ENCODE measurements at places on chromosomes 12 and 14.
A peak's percentile ranks its signal among the peaks of the same experiment; 100 is the strongest.

DNA sequence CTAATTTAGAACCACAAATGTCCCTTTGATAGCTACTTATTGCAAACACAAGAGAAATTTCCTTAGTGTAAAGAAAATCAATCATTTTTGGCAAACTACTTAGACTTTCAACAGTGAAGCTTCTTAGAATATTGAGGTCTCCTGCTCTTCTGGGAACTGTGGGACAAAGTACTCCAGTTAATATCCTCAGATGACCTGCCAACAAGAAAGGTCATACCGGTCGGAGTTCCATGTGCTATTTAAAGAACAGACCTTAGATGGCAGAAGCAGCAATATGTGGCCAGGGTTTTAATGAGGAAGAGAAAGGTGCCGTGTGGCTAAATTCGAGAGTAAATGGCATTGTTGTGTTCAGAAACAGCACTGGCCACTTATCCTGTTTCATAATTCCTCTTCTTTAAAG lies 114.7 kb upstream of the AMIGO2 start:
- no peaks in the 10 kb centered on the region for H3K27me3 ChIP-seq
- H3K27ac ChIP-seq, result no peak overlapping the region
- DNase-seq, result no peak

- H3K27me3 ChIP-seq, result no peaks in the 10 kb centered on the region
- H3K4me1 ChIP-seq, result no peaks in the 10 kb centered on the region
- DNase-seq, result no peak
- H3K4me3 ChIP-seq, result no peak overlapping the region
- no peak overlapping the region for H3K27ac ChIP-seq
Observed at GRCh38 chr14:91154851-91155625, 41.2 kb downstream of the DGLUCY start.

GRCh38 chr14:98070536-98070935 lies 1201.5 kb downstream of the BCL11B start:
- no peak overlapping the region for H3K4me3 ChIP-seq
- peaks cover 3% of the 10 kb centered on the region for H3K36me3 ChIP-seq

GRCh38 chr12:108129017-108129812 lies at the start of gene WSCD2:
WSCD2 (plus strand) TSS chr12:108129288; CDS start chr12:108195833, 66,545 bp downstream.
- H3K27me3 ChIP-seq, result peaks cover 28% of the 10 kb centered on the region
- no peaks in the 10 kb centered on the region for H3K36me3 ChIP-seq
- no peak within 1 kb of the TSS for H3K27ac ChIP-seq
- peak; percentile 90 for DNase-seq
- peak within 1 kb of the TSS; percentile 69 for H3K4me3 ChIP-seq

DNA sequence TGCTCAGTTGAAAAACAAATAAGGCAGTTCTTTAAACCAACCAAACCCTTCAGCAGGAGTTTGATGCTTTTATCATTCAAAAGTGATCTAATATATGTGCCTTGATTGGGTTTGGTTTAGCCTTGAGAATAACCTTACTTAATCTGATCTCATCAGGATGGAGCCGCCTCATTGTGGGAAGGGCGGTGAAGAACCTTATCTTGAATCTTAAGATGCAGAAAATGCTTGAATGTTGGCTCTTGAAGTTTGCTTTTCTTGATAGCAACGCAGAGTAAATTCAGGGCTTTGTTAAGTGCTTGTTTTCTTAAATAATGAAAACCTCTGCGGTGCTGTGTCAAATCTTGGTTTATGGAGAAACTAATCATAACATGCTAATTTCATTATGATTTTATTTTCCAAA lies 138.2 kb downstream of the MON2 start:
- no peaks in the 10 kb centered on the region for H3K27me3 ChIP-seq
- H3K27ac ChIP-seq, result no peak overlapping the region
- H3K36me3 ChIP-seq, result no peaks in the 10 kb centered on the region
- peak overlapping the region; percentile 87 for H3K4me3 ChIP-seq
- DNase-seq, result no peak

GRCh38 chr14:99190696-99191394 lies 81.2 kb downstream of the BCL11B start:
- H3K27me3 ChIP-seq, result no peaks in the 10 kb centered on the region
- no peaks in the 10 kb centered on the region for H3K36me3 ChIP-seq
- no peak overlapping the region for H3K27ac ChIP-seq
- DNase-seq, result no peak
- no peak overlapping the region for H3K4me3 ChIP-seq
- peaks cover 60% of the 10 kb centered on the region for H3K4me1 ChIP-seq

- no peak overlapping the region for H3K4me3 ChIP-seq
- H3K27me3 ChIP-seq, result no peaks in the 10 kb centered on the region
- no peaks in the 10 kb centered on the region for H3K36me3 ChIP-seq
- no peak for DNase-seq
- no peaks in the 10 kb centered on the region for H3K4me1 ChIP-seq
Observed at GRCh38 chr14:83291714-83292113, 1758.1 kb upstream of the SEL1L start.

- H3K36me3 ChIP-seq, result peaks cover 13% of the 10 kb centered on the region
- H3K4me1 ChIP-seq, result peaks cover 7% of the 10 kb centered on the region
- H3K27me3 ChIP-seq, result no peaks in the 10 kb centered on the region
- peak overlapping the region; percentile 83 for H3K27ac ChIP-seq
- no peak for DNase-seq
Observed at GRCh38 chr14:33332497-33332896, 393.8 kb downstream of the NPAS3 start.

GRCh38 chr12:116621194-116621593 lies 62.0 kb downstream of the MAP1LC3B2 start:
- peaks cover 15% of the 10 kb centered on the region for H3K36me3 ChIP-seq
- H3K27me3 ChIP-seq, result peaks cover 3% of the 10 kb centered on the region
- H3K4me3 ChIP-seq, result no peak overlapping the region
- no peak overlapping the region for H3K27ac ChIP-seq

DNA sequence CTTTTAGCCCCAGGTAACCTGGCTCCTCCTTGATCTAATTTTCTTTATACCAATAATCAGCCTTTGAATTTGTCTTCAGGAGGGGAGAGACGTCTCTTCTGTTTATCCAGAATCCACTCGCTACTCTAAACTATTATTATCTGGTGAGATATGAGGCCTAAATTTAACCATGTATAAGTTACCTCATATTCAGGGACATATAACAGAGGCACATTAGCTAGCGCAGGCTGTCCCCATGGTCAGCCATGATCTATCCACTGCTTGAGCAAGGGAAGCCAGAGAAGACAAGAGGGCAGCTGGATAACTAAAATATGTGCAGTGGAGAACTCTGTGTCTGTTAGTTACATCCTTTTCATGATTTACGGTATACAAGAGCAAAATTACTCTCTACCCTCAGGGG lies 481.0 kb downstream of the RAD51B start:
- H3K27ac ChIP-seq, result no peak overlapping the region
- peaks cover 38% of the 10 kb centered on the region for H3K36me3 ChIP-seq
- H3K4me3 ChIP-seq, result no peak overlapping the region
- no peak for DNase-seq

- no peak overlapping the region for H3K27ac ChIP-seq
- no peaks in the 10 kb centered on the region for H3K36me3 ChIP-seq
- no peak for DNase-seq
- H3K4me3 ChIP-seq, result no peak overlapping the region
- peaks cover 13% of the 10 kb centered on the region for H3K4me1 ChIP-seq
Observed at GRCh38 chr12:115439008-115439601, 755.1 kb upstream of the TBX3 start.

DNA sequence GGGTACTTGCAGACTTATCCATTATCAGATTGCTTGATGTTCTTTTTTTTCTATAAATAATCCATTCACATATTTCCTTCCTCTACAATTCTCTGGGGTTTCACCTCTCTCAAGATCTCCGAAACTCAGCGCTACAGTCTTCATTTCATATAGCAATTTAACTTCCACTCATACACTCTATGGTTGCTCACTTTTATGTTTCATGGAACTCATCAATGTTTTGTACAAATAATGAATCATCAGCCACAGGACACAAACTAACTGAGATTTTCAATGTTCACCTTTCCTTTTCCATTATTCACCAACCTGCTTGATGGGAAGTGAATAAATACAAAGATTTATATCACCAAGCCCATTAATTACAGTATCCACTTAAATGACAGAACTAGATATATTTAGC lies 534.7 kb downstream of the LRFN5 start:
- no peak overlapping the region for H3K27ac ChIP-seq
- H3K27me3 ChIP-seq, result no peaks in the 10 kb centered on the region
- H3K4me3 ChIP-seq, result no peak overlapping the region
- no peaks in the 10 kb centered on the region for H3K4me1 ChIP-seq

DNA sequence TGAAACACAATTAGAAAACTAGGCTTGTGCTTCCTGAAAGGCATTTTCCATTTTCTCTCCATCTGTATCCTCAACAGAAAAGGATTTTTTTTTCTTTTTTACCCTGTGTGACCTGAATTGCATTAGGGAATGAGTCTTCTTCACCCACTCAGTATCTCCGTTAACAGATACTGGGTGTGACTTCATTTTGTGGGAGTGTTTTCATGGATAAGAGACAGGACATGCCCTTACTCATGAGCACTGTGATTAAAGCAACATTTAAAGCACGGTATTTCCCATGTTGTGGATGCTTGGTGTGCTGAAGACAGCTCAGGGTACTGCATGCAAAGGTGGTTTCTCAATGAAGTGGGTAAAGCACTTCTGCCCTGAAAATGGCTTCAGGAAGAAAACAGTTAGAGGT lies 1397.3 kb upstream of the TMEM132C start:
- no peak for DNase-seq
- H3K4me3 ChIP-seq, result no peak overlapping the region
- H3K27ac ChIP-seq, result no peak overlapping the region
- H3K4me1 ChIP-seq, result no peaks in the 10 kb centered on the region
- H3K27me3 ChIP-seq, result peaks cover 9% of the 10 kb centered on the region

GRCh38 chr14:76904740-76905569 lies 78.7 kb downstream of the LRRC74A start:
- H3K27me3 ChIP-seq, result no peaks in the 10 kb centered on the region
- H3K4me1 ChIP-seq, result peaks cover 8% of the 10 kb centered on the region
- DNase-seq, result no peak
- 0 out of 2 replicates have a peak, but pooled peaks cover 3% of the 10 kb centered on the region for H3K36me3 ChIP-seq

GRCh38 chr14:71180397-71180796 lies 273.1 kb downstream of the PCNX1 start:
- H3K36me3 ChIP-seq, result no peaks in the 10 kb centered on the region
- DNase-seq, result no peak
- peaks cover 11% of the 10 kb centered on the region for H3K4me1 ChIP-seq
- no peaks in the 10 kb centered on the region for H3K27me3 ChIP-seq
- no peak overlapping the region for H3K27ac ChIP-seq

DNA sequence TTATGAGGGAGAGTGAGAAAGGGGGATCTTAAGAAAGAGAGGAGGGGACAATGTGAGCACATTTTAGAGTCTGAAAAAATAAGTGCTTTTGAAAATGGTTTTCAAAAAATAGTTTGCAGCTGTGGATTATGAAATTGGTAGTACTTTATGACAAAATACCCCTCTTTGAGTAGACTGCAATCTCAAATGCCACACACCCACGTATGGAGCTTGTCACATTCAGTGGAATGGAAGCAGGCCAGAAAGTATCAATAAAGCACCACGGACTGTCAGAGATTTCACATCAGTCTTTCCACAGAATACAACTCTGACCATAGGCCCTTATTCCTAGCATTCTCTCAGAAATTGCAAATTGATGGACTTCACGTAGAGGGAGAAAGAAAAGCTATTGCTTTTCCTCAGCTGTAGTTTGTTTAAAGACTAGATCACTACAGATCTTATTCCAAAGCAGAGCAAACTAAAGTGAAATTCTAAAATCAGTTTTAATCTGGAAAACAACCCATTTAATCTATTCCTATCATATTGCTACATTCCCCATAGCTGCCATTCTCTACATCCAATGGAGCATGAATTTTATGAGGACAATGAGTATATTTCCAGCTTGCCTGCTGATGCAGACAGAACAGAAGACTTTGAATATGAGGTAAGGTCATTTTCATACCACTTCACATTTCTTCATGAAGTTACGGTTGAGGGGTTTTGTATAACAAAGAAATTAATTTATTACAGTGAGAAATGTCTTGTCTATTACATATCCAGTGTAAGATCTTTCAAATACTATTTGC lies 321.3 kb downstream of the PDZRN4 start:
- H3K4me1 ChIP-seq, result peaks cover 27% of the 10 kb centered on the region
- H3K27me3 ChIP-seq, result no peaks in the 10 kb centered on the region
- H3K27ac ChIP-seq, result no peak overlapping the region
- no peak for DNase-seq
- no peaks in the 10 kb centered on the region for H3K36me3 ChIP-seq
- no peak overlapping the region for H3K4me3 ChIP-seq

- H3K27ac ChIP-seq, result no peak overlapping the region
- peaks cover 14% of the 10 kb centered on the region for H3K36me3 ChIP-seq
- no peak for DNase-seq
- H3K27me3 ChIP-seq, result peaks cover 6% of the 10 kb centered on the region
Observed at GRCh38 chr12:57993030-57993429, 51.7 kb downstream of the ATP23 start.

GRCh38 chr14:59134307-59134706 lies 54.2 kb upstream of the DAAM1 start:
- H3K4me3 ChIP-seq, result no peak overlapping the region
- no peaks in the 10 kb centered on the region for H3K36me3 ChIP-seq
- no peak for DNase-seq
- no peak overlapping the region for H3K27ac ChIP-seq
